ENCODE measurements at places on chromosomes 5 and 9.

DNA sequence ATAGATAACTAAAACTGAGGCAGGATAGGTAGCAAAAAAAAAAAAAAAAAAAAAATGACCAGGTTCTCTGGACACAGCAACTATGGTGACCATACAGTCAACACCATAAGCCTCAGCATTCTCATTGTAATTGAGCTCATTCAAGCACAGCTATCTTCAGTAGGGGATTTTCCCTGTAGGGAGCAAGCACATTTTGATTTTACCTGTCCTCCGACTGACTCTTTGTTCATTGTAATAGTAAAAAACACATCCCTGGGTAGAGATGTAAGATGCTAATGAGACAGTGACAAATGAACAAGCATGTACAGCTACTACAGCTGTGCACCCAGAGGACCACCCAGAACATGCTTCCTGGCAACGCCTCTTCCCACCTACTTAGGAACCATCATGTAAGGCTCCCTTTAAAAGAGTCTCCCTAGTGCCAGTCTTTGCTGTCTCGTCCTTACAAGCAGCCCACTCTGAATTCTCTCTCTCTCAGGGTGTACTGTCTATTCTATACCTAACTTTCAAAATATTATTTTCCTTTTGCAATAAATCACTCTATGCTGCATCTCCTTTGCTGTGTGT is 65.0 kb upstream of the FBXW11 start:
- no peak for DNase-seq

DNA sequence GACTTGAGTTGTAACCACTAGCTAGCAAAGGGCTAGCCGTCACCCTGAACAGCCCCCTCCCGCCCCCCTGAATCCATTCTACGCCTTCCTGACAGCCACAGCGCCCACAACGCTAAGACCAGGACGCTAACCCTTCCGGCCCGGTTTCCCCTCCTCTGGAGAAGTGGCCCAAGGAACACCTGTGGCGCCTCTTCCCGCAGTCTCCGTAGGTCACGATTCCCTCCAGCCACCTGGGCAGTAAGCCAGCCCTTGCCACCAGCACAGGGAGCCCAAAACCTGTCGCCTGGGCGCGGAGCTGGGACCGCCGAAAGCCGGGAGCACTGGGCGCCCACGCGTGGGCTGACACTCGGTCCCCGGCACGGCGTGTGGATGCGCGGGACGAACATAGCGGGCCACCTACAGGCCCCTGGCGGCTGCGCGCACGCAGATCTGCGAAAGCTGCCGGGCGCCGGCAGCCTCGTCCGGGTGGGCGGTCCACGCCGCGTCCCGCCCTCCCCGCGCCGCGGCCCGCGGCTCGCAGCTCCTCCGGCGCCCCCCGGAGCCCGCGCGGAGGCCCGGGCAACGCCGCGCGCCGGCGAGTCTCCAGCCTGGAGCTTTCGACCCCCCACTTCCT is 596 bp downstream of the IRF1 start:
- no peak for DNase-seq

- no peak for DNase-seq
Observed at GRCh38 chr5:41219658-41220269, 6.4 kb upstream of the C6 start.

- no peak for DNase-seq
Observed at GRCh38 chr9:111258209-111258874, 71.7 kb downstream of the OR2K2 start.

DNA sequence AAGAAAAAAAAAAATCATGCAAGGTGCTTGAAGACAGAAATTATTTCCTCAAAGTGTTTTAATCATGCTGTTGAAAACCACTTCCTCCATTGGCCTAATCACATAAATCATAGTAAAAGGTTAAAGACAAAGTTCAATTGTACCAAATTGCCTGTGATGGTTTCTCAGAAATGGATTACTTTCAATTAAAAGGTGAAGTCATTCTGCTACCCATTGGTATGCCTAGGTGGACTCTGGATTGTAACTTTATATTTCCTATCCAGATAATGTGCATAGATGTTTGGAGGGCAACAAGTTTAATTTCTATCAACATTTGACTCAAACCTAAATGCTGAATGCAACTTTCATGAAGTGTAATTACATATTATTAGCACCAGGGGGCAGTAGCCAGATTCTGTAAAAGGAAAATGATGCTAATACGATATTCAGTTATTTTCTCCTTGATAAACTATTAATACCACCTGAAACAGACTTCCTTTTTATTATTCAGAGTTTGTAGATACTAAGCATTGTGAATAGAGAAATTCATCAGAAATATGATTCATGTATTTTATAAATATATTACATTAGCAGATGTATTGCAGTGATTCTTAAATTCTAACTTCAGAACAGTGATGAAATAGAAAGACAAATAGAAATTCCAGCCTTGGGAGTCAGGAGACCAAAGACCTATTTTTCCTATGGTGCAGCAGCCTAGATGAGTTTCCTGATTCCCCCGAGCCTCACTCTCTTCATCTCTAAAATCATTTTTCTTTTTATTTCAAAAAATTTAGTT is 148.2 kb downstream of the CAAP1 start:
- DNase-seq: no peak

GRCh38 chr5:103867857-103868598 is 305.4 kb upstream of the NUDT12 start:
- no peak for DNase-seq

GRCh38 chr5:77743181-77743580 is 33.0 kb downstream of the TBCA start:
- no peak for DNase-seq

GRCh38 chr5:15383469-15383868 is 116.5 kb upstream of the FBXL7 start:
- no peak for DNase-seq

- no peak for DNase-seq
Observed at GRCh38 chr5:76236684-76237083, 153.5 kb downstream of the SV2C start.

- DNase-seq: no peak
Observed at GRCh38 chr9:13915591-13916301, 398.2 kb downstream of the NFIB start.

DNA sequence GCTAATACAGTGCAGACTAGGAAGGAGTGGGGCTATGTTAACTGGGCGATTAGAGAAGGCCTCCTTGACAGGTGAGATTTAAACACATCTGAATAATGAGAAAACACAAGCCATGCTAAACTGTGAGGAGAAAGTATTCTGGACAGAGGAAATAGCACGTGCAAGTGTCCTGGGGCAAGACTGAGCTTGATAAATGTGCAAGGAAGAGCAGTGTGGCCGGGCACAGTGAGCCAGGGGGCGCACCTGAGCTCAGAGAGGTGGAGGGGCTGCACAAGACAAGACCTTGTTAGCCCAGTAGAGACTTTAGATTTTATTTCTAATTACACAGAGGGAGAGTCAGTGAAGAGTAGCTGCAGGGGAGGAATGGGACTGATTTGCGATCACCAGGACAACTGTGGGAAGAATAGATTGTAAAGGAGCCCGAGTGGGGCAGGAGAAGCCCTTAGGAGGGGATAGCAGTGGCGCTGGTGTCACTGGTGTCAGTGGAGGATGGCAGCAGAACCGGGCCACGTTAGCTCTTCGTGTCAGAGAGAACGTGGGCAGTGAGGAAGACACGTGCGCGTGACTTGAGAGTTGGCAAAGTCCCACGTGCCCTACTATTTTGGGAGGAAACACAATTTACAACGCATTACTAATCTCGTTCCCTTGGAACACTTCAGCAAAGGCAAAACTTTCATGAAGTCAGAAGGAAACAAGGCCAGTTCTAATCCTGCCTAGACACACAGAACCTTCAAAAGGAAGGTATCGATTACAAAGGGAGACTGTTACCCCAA is 17.9 kb upstream of the C5orf47 start:
- no peak for DNase-seq

- no peak for DNase-seq
Observed at GRCh38 chr5:178462816-178463215, 127.4 kb downstream of the COL23A1 start.

DNA sequence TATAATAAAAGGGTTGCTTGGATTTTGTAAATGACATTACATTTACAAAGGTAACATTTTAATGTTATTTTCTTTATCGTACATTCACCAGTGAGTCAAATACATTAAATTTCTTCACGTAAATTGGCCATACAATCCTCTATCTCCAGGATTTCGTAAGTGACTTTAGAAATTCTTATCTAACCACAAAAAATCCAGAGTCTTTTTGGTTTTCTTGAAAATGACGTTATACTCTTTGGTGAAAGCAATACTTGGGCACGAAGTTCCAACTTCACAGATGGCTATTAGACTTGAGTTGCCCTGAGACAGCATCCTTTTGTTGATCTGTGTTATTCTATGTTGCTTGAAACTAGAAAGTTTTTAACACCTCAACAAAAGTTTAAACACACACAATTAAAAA is 87.4 kb upstream of the CDH10 start:
- no peak for DNase-seq

DNA sequence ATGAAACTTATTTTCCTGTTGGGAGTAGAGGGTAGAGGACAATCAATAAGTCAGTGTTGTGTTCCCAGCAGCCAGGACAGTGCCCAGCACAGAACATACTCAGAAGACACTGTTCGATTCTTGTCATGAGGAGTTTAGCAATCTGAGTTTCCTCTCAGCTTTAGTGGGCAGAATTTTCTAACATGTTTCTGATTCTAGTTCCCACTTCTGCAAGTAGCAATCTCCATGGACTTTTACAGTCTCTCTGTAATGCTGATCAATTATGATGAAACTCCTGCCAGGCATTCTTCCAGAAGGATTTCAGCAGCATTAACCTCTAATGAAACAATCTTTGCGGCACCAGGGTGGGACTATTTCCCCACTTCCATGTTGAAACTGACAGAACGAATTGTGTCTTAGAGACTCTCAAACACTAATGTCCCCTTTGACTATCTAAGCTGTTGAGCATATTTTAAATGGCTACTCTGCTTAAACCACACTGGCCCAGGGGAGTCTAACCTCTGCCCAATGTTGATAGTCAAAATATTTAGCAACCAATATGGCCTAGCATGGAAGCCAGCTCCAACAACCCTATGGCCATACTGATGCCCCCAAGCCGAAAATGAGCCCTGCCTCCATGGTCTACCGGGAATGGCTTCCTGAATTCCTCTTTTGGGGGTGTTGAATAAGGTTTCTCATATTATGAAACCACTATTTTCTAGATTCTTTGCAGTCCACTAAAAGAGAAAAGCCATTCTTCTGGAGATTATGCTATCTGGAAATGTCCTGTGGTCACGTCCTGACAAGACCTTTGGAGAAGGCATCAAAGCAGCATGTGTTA is 484.3 kb downstream of the BNC2 start:
- DNase-seq: no peak

DNA sequence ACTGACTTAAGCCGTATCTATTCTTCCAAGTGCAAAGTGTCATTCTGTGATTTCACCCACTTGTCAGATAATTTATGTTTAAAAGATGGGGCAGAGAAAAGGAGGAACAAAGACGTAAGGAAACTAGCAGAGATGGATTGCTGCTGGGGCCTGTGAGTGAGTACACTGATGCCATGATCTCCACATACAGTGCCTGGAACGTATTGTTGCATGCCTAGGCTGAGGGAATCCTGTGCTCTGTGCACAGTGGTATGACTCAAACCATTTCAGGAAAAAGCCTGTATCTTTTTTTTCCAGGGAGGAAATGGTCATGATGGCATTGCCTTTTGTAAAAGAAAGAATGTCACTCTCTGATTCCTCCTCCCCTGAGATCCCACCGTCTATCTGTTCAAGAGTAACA is 359.5 kb upstream of the ADAMTS16 start:
- DNase-seq: no peak

DNA sequence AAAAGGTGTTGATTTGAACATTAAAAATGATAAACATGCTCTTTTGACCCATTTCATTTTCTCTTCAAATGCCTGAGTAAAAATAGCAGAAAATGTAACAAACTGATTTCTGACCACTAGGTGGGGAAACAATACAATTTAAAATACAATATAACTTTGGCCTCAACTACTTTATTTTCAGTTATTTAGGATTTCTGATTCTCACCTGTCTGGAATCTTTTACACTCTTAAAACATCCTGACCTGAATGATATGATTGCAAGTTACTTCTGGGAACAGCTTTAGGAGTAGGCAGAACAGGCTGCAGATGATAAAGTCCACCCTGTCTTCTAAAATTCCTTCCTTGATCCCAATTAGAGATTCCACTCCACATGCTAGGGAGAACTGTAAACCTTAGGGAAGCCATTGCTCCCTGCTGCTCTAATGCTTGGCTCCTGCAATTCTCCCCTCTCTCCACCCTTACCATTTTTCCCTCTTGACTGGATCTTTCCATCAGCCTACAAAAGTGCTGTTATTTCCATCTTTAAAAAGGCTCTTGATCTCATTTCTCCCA is 70.3 kb downstream of the FYB1 start:
- DNase-seq: no peak

GRCh38 chr5:67934976-67935375 is 280.6 kb upstream of the PIK3R1 start:
- DNase-seq: no peak

- peak; percentile 42 for DNase-seq
Observed at GRCh38 chr9:82466616-82467260, 478.2 kb downstream of the SPATA31D1 start.

DNA sequence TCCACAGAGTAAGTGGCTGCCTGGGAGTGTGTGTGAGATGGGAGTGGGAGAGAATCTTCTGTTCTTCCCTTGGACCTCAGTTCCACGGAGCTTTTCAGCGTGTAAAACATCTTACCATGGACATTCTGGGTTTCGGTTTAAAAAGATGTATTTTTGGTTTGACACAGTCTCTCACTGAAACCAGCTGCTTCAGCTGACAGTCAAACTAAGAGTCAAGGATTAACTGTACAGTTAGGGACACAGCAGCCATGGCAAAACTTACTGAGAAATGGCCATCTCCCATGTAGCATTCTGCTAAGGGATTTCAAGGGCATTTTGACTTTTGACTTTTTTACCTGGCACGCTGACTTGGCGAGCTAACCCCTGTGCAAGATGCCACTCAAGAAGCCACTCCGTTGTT is 93.8 kb upstream of the IL12B start:
- no peak for DNase-seq

DNA sequence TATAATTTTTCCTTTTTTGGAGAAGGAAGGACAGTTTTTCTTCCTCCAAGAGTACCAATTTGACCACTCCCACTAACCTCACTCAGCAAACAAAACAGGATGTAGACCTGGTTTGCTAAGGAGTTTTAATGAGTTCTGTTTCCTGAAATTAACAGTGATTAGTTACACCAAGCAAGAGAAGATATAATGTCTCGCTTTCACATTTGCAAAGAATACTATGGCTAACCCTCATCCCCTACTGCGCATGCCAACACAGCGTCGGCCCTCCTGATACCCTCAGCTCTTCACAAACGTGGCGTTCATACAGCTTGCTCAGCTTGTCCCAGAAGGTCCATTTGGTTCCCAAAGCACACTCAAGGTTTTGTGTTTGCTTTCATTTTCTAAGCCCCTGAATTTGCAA is 41.9 kb upstream of the IPPK start:
- no peak for DNase-seq

DNA sequence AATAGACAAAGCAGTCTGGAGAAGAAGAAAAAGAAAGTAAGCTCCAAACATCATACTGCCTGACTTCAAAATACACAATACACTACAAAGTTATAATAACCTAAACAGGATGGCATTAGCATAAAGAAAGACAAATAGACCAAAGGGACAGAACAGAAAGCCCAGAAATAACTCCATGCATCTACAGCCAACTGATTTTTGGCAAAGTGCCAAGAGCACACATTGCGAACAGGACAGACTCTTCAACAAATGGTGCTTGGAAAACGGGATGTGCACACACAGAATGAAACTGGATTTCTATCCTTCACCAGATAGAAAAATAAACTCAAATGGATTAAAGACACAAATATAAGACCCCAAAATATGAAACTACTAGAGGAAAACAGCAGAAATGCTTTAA is 66.6 kb upstream of the SPATA31E1 start:
- no peak for DNase-seq
